Thoracic aorta endothelial cell (primary cell): ENCODE measurements at places on chromosomes 12 and 14. TPM values are rescaled to one million over a fixed set of nuclear protein-coding genes. Genes with fewer than 3 reads are reported as not detected.

Gene GPR132
- 0.22 TPM in 1 of 2 replicates, not detected in the other for total RNA-seq

Gene OR6C2
- total RNA-seq = not detected in 2 replicates

Gene GLT8D2
- 2.2 and 2.8 TPM in 2 replicates for total RNA-seq

Gene LRRC43
- total RNA-seq = 0.57 and 2.0 TPM in 2 replicates

Gene PTHLH
- total RNA-seq = 0.93 and 4.1 TPM in 2 replicates

Gene INHBC
- not detected in 2 replicates for total RNA-seq

Gene GPHN
- total RNA-seq = 16.4 and 17.8 TPM in 2 replicates

Gene RNASE12
- not detected in 2 replicates for total RNA-seq

Gene DIO2
- total RNA-seq = 0.07 and 0.13 TPM in 2 replicates

Gene TMEM121
- 3.7 and 5.7 TPM in 2 replicates for total RNA-seq

Gene HSP90B1
- total RNA-seq = 800 and 928 TPM in 2 replicates

Gene CLEC4D
- not detected in 2 replicates for total RNA-seq
